ENCODE measurements at places on chromosomes 2 and 18.
A peak's percentile ranks its signal among the peaks of the same experiment; 100 is the strongest.

DNA sequence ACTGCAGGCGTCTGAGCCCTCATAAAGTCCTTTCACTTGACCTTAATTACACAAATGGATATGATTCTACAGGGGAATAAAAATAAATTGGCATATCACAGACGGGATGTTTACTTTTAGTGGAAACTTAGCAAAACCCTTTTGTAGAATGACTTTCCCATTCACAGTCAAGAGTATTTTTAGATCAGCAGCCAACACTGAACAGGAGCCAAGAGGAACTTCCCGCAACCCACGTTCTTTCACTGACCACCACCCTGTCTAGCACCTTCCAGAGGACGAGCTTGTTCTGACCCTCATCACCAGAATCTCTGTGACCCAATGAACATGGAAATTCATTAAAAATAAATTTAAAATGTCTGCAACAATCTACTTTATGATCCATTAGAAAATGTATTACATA lies 119.0 kb upstream of the SNTG2 start:
- no peak overlapping the region for H3K27ac ChIP-seq
- H3K36me3 ChIP-seq: no peaks in the 10 kb centered on the region
- H3K27me3 ChIP-seq: peaks cover 15% of the 10 kb centered on the region
- H3K4me1 ChIP-seq: peaks cover 11% of the 10 kb centered on the region
- no peak overlapping the region for H3K4me3 ChIP-seq

GRCh38 chr2:105416156-105416555 lies 17.3 kb upstream of the FHL2 start:
- H3K36me3 ChIP-seq: no peaks in the 10 kb centered on the region
- peaks cover 18% of the 10 kb centered on the region for H3K4me1 ChIP-seq
- H3K4me3 ChIP-seq: no peak overlapping the region

- no peak for DNase-seq
- no peak overlapping the region for H3K27ac ChIP-seq
- H3K4me1 ChIP-seq: peaks cover 22% of the 10 kb centered on the region
- H3K27me3 ChIP-seq: no peaks in the 10 kb centered on the region
- no peaks in the 10 kb centered on the region for H3K36me3 ChIP-seq
These were observed 272.2 kb downstream of the NDUFA10 start for GRCh38 chr2:239752951-239753350.

DNA sequence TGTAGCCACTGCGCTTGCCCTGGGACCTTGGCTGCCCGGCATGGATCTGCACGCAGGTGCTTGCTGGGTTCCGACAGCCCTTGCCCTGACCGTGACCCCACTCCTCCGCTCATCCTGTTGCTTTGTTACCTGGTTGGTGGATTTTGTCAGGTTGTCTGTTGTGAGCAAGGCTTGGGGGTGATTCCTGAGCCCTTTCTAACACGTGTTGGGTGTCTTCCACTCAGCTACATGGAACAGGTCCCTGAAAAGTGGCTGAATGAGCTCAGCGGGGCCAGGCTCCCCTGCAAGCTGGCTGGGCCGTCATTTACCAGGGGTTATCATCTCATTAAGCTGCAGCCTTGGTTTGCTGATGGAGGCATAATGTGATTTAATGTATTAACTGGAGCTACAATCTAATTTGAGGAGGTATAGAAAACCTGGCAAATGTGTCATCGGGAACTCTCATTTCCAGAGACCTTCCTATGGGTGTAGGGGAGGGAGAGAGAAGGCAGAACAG lies 24.6 kb downstream of the RAMP1 start:
- no peaks in the 10 kb centered on the region for H3K4me1 ChIP-seq
- H3K36me3 ChIP-seq: no peaks in the 10 kb centered on the region
- H3K4me3 ChIP-seq: no peak overlapping the region
- H3K27me3 ChIP-seq: no peaks in the 10 kb centered on the region

GRCh38 chr18:79413426-79413825 lies 17.7 kb downstream of the NFATC1 start:
- H3K4me3 ChIP-seq: no peak overlapping the region
- no peaks in the 10 kb centered on the region for H3K27me3 ChIP-seq
- peaks cover 6% of the 10 kb centered on the region for H3K4me1 ChIP-seq
- H3K36me3 ChIP-seq: peaks cover 5% of the 10 kb centered on the region

GRCh38 chr18:35661483-35662146 lies 80.1 kb downstream of the GALNT1 start:
- H3K27ac ChIP-seq: no peak overlapping the region
- H3K36me3 ChIP-seq: peaks cover 10% of the 10 kb centered on the region
- H3K27me3 ChIP-seq: no peaks in the 10 kb centered on the region
- H3K4me3 ChIP-seq: no peak overlapping the region
- no peak for DNase-seq

DNA sequence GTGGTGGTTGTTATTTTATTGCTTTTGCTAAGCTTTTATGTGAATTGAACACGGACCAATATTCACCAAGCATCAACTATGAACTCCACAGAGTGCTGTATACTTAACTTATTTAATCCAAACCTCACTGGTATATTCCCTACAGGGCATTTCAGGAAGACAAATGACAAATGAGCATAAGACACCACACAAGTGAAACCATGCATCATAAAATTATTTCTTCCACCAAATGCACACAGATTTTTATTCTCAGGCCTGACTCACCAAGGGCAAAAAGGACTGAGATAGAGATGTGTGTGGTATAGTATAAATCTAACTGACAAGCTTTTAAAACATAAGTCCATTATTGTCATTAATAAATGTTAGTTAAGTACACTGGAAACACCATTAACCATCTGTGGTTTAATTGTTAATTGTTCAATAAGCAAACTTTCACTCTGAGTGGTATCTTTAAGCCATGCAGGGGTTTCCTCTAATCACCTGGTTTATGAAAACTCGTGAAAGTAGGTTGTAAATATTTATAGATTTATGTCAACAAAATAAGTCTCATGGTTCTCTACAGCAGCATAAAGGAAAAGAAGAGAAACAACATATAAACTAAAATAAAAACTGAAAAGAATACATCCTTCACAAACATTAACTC lies 77.6 kb upstream of the CRIM1 start:
- DNase-seq: no peak
- no peaks in the 10 kb centered on the region for H3K4me1 ChIP-seq
- H3K27ac ChIP-seq: no peak overlapping the region
- H3K36me3 ChIP-seq: peaks cover 3% of the 10 kb centered on the region

- no peaks in the 10 kb centered on the region for H3K27me3 ChIP-seq
- no peak overlapping the region for H3K27ac ChIP-seq
- DNase-seq: no peak
- no peaks in the 10 kb centered on the region for H3K36me3 ChIP-seq
These were observed 7.2 kb downstream of the BBS5 start for GRCh38 chr2:169486487-169486886.

DNA sequence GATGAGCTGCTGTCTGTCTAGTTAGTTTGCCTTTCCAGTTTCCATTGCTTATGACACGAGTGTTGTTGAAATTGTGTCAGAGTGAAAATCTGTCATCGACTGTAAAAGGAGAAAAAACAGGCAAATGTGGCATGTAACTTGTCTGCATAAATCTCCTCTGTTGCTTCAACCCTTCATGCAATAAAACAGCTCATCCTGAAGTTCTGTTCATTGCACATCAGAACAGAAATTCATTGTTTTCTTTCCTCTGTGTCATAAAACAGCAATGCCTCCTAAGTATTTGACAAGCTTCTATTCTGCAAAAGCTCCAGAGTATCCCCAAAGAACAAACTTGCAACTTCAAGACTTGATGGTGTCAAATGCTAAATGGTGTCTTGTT lies 432.1 kb downstream of the MEIS1 start:
- no peaks in the 10 kb centered on the region for H3K4me1 ChIP-seq
- no peaks in the 10 kb centered on the region for H3K36me3 ChIP-seq
- no peaks in the 10 kb centered on the region for H3K27me3 ChIP-seq

GRCh38 chr2:69073928-69074570 lies 61.1 kb downstream of the ANTXR1 start:
- no peak for DNase-seq
- H3K4me3 ChIP-seq: no peak overlapping the region
- no peak overlapping the region for H3K27ac ChIP-seq
- no peaks in the 10 kb centered on the region for H3K4me1 ChIP-seq
- H3K36me3 ChIP-seq: no peaks in the 10 kb centered on the region

GRCh38 chr2:166373951-166374350 lies 1.8 kb downstream of the SCN9A start:
- H3K36me3 ChIP-seq: no peaks in the 10 kb centered on the region
- no peak overlapping the region for H3K4me3 ChIP-seq
- peaks cover 18% of the 10 kb centered on the region for H3K4me1 ChIP-seq
- H3K27ac ChIP-seq: no peak overlapping the region
- DNase-seq: peak; percentile 21
- H3K27me3 ChIP-seq: peaks cover 46% of the 10 kb centered on the region

DNA sequence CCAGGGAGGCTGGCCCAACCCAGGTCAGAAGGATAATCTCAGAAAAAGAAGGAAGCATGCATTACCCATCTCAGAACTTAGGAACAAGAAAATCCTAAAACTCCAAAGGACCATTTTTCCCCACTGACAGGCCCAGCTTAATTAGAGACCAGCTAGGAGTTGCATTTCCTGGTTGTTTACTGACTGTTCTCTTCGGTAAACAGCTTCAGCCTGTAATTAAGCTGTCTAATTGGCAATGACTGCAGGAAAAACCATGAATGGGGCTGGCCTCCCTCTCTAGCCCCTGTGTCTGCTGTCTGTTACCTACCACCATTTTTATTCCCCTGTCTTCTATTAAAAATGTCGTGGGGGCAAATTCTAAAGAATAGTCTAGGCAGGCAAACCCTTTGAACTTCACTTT lies 146.5 kb downstream of the AGAP1 start:
- no peak overlapping the region for H3K27ac ChIP-seq
- H3K36me3 ChIP-seq: no peaks in the 10 kb centered on the region

GRCh38 chr2:120132190-120132589 lies 91.0 kb downstream of the TMEM185B start:
- H3K27ac ChIP-seq: no peak overlapping the region
- H3K36me3 ChIP-seq: peaks cover 8% of the 10 kb centered on the region
- H3K4me3 ChIP-seq: no peak overlapping the region
- H3K4me1 ChIP-seq: no peaks in the 10 kb centered on the region
- no peak for DNase-seq

- no peaks in the 10 kb centered on the region for H3K4me1 ChIP-seq
- no peak overlapping the region for H3K27ac ChIP-seq
- peak overlapping the region; percentile 60 for H3K4me3 ChIP-seq
These were observed 1.6 kb upstream of the DNER start for GRCh38 chr2:229715895-229716507.

DNA sequence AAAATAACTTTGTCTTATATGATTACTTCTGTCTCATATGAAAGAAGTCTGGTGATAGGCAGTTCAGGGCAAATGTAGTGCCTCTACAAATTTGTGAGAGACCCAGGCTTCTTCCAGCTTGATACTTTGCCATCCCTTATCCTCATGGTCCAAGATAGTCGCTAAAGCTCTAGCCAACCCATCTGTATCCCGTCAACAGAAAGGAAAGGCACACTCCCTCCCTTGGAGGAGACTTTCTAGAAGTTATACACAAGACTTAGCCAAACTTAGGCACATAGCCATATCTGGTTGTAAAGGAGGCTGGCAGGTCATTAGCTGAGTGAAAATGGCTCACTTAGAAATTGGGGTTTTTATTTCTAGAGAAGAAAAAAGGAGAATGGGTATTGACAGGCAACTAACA lies 14.3 kb upstream of the EHBP1 start:
- no peak overlapping the region for H3K27ac ChIP-seq
- H3K36me3 ChIP-seq: no peaks in the 10 kb centered on the region
- H3K4me3 ChIP-seq: no peak overlapping the region
- no peak for DNase-seq

DNA sequence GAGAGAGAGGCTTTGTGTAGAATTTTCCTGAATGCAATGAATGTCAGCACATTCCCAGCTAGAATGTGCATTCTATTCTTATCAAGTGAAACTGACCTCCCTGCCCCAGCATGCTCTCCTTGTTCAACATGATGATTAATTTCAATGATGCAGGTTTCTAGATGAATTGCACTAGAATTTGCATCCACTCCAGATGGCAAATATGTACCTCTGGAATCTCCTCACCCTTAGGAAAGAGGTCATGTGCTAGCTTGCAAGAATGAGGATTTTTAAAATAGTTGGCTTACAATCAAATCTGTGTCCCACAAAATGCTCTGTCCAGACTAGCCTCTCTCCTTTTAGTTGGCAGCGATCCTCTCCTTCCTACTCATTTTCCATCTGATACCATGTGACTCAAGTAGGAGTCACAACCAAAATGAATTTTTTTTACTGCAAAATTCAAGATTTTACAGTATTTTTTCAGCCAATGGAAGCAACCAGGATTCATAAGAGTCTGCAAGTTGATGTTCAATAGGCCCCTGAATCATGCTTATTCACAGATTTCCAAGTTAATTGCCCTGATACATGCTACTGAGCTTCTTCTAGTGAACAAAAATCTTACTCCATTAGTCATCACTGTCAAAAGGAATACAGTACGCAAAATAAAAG lies 21.0 kb upstream of the STAT4 start:
- no peaks in the 10 kb centered on the region for H3K27me3 ChIP-seq
- peak overlapping the region; percentile 65 for H3K4me3 ChIP-seq
- H3K27ac ChIP-seq: peak overlapping the region; percentile 55

DNA sequence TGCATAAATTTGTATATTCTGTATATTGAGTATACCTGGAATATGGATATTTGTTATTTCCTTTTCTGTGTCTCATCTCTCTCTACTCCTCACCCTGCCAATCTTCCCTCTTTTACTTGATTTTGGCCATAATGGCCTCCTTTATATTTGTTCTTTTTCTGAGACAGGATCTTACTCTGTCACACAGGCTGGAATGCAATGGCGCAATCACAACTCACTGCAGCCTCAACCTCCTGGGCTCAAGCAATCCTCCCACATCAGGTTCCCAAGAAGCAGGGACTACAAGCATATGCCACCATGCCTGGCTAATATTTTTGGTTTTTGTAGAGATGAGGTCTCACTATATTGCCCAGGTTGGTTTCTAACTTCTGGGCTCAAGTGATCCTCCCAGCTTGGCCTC lies 30.5 kb downstream of the PREPL start:
- no peak for DNase-seq
- H3K27ac ChIP-seq: no peak overlapping the region
- H3K4me3 ChIP-seq: no peak overlapping the region
- H3K4me1 ChIP-seq: peaks cover 6% of the 10 kb centered on the region
- H3K36me3 ChIP-seq: peaks cover 15% of the 10 kb centered on the region

DNA sequence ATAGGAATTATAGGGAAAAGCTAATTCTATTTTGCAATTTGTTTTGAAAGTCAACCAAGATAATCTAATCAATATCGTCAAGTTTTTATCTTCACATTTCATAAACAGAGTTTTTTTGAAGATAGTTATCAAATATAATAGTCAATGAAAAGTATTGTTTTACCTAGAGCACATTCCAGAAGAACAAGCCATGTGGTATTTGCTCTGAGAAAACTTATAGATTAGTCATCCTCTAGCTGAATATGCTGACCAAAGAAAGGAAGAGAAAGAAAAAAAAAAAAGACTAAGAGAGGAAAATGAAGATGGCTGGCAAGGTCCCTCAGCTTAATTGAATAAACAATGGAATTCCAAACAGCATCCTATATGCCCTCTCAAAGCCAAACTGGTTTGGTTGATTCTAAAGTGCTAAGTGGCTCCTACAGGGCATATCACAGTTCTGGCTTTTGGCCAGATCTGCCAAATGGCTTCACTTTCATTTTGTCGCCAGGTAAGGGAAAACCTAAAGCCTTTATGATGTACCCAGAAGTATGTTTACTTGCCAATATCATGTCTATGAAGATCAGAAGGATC lies 132.6 kb downstream of the VWC2L start:
- DNase-seq: no peak
- no peak overlapping the region for H3K4me3 ChIP-seq
- H3K36me3 ChIP-seq: no peaks in the 10 kb centered on the region

Data from activated T-cell treated with anti-CD3 and anti-CD28 coated beads, Interleukin-2, amount 50 U/mL, for 72 hours (primary cell).